ENCODE measurements at places on chromosomes 5 and 9.

DNA sequence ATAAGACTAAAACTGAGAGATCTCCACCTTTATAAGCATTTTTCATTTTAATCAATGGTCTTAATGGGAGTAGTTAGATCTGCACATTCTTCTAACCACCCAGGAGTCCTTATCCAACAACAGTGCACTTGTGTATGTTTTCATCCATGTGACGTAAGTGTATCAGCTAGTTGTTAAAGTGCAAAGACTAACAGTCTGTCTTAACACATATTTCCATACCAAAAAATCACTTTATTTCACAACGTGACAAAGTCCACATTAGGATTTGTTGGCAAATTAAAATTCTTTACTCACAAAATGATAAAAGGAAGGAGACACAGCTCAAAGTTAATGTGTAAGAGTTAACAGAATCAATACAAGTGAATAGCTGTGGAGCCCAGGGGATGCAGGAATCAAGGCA lies 1.9 kb upstream of the SMC2 start:
- no peak for DNase-seq

GRCh38 chr9:20028849-20029231 lies 240.0 kb upstream of the SLC24A2 start:
- DNase-seq, result no peak

DNA sequence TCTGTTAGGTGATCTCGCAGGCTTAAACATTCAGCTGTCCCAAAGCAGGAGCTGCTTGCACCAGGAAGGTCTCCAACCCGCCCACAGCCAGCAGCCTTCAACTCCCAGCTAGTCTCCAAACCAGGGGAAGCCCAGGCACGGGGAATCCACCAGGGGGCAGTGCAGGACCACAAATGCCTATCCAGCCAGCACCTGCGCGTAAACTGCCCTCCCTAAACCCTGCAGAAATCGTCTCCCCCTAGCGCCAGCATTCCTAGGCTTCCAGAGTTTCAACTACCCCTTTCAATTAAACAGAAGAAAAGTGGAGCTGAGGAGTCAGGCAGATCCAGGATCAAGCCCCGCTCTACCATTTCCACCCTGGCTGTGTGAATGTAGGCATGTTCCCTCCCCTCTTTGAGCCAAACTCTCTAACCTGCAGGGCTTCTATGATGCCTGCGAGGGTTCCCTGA lies 72.0 kb downstream of the HRH2 start:
- peak; percentile 82 for DNase-seq

DNA sequence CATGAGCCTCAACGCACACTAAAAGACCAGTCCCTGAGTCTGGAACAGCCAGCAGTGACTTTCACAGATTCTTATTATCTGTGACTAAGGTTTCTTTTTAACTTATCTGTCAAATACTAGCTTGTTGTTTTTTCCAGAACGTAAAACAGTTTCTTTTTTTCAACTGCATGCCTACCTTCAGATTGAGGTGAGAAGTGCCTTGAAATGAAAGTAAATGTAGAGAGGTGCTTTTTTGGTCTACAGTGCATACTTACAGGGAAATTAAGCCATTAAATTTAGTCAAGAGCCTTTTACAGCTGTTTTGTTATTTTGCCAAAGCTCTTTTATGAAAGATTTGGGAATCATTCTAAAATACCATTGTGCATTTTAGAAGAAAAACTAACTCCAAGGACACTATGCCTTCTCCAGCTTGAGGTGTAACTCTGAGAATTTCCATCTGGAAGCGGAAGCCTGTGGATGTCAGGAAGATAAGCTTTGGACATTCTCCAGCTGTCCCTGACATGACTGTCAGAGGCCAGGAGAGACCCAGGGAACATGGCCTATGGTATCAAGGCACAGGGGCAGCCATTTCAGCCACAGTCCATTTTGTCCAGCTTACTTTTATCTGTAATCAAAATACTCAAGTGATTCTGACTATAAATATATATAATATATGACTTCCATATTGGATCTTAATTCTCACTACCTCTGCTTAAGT lies 230.3 kb downstream of the GLIS3 start:
- no peak for DNase-seq

GRCh38 chr5:4518903-4519672 lies 621.0 kb upstream of the ADAMTS16 start:
- DNase-seq, result no peak

DNA sequence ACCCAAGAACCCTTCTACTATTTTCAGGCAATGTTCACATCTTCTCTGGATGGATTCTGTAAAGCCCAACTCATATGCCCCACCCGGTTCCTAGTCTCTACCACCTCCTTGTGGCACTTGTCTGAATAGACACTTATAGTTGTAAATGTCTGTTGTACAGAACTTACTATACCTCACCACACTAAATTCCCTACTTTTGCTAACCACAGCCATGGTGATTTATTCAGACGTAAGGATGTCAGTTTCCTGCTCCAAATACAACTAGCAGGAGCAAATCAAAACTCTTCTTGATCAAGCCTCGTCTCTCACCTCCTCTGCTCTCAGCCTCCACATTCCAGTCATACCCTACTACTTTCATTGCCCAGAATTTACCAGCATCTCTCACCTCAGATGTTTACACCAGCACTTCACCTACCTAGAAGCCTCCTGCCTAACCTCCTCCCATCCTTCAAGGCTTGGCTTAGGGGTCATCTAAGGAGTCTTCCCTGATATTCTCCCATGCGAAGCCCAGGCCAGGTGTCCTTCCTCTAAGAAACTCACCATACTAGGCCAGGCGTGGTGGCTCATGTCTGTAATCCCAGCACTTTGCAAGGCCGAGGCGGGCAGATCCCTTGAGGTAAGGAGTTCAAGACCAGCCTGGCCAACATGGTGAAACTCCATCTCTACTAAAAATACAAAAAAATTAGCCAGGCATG lies 75.5 kb downstream of the MAPKAP1 start:
- peak; percentile 60 for DNase-seq

DNA sequence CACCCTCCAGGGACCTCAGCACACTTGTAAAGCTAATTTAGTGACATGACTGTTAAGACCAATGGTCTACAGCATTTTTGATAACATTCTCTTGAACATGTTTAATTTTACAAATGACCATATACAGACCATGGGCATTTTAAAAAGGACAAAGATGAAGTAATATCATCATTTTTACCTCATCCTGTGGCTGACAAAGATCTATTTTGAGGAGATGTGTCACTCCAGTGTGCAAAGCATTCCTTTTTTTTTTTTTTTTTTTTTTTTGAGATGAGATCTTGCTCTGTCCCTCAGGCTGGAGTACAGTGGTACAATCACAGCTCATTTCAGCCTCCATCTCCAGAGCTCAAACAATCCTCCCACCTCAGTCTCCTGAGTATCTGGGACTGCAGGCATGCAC lies 118.2 kb upstream of the TBC1D2 start:
- peak; percentile 55 for DNase-seq

- no peak for DNase-seq
These were observed 117.6 kb downstream of the PCSK1 start for GRCh38 chr5:96315431-96315830.

DNA sequence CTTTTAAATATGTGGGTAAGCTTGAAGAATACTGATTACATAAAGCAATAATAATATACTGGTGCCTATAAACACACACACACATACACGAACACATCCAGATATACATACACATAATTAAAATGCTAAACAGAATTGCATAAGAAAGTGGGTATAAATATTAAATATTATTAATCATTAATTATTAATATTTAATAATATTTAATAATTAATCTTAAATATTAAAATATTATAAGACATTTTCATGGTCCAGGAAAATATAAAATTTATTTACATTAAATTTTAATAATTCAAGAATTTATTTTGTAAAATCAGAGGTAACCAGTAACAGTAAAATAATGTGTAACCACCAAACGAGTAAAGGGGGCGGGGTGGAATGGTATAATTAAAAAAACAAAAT lies 178.3 kb downstream of the TMEM232 start:
- no peak for DNase-seq

- DNase-seq, result peak; percentile 75
These were observed 73.0 kb upstream of the SLC25A51 start for GRCh38 chr9:37976714-37977477.

GRCh38 chr9:18976221-18976708 lies 56.7 kb downstream of the SAXO1 start:
- DNase-seq, result peak; percentile 14

DNA sequence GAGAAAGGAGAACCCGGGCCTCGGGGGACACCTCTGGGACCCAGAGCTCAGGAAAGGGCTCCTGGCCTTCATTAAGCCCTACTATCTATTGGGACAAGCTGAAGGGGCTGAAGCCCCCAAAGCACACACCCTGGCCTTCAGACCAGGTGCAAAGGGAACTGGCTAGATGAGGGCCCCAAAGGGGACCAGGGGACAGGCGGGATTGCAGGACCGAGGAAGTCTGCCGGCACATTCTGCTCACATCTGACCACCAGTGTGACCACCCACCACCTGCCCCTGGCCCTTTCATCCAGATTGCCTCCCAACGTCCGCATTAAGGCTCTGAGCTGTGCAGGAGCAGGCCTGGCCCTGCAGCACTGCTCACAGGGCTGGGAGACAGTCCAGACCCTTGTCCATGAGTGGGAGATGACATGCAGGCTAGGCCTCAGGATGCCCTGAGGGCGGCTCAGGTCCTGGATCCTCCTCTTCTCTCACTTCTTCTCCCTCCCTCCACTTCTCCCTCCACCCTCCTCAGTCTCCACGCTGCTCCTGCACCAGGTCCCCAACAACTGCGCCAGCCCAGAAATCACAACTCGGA lies 19.2 kb downstream of the PSD2 start:
- DNase-seq, result no peak

- DNase-seq, result no peak
These were observed 1035.3 kb downstream of the CDH12 start for GRCh38 chr5:21817668-21818369.

DNA sequence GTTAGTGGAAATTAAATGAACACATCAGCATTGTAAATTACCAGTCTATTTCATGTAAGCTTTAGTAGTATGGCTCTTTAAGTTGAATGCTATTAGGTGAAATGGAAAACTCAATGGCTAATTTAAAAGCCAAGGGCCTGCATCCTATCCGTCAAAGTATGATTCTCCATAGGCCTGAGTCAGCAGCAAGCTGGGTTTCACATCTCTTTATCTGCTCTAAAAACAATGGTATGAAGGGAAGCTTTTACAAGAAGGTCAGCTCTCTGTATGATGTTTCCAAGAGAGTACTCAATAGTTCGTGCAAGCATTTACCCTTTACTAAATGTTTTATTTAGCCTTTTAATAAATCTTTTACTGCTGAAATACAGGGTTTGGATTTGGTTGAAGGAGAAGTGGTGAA lies 62.8 kb downstream of the MAP1B start:
- DNase-seq, result no peak

- no peak for DNase-seq
These were observed 296.2 kb downstream of the SPATA31D1 start for GRCh38 chr9:82284758-82285157.

GRCh38 chr9:119257592-119257991 lies 111.6 kb downstream of the BRINP1 start:
- DNase-seq, result no peak

GRCh38 chr5:180594311-180595045 lies 3.2 kb upstream of the SCGB3A1 start:
- DNase-seq, result no peak

DNA sequence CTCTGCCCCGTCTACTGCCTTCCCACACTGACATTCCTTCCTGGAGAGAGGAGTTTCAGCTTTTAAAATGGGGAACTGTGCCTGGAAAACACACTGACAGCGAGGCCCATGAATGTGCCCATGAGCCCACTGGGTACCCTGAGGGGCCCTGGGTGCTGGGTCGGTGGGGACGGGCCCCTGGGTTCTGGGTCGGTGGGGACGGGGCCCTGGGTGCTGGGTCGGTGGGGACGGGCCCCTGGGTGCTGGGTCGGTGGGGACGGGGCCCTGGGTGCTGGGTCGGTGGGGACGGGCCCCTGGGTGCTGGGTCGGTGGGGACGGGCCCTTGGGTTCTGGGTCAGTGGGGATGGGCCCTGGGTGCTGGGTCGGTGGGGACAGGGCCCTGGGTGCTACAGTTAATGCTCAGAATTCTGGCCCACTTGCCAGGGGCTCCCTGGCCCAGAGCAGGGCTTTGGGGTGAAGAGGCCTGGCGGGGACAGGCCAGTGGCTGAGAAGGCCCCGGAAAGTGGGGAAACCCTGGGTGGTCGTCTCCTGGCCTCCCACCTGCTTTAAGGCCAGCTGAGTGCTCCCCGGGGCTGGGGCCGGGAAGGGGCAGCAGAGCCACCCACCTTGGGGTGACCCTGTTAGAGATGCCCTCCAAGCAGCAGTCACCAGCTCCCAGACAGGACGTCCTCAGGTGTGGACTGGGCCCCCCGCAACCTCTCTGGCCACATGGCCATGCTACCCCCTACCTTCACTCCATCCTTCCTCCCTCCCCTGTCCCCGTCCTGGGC lies 2.5 kb downstream of the GPSM1 start:
- no peak for DNase-seq

- DNase-seq, result no peak
These were observed 49.1 kb downstream of the SEMA4D start for GRCh38 chr9:89448821-89449220.

GRCh38 chr5:43140286-43140685 lies 19.6 kb downstream of the ZNF131 start:
- peak; percentile 28 for DNase-seq

GRCh38 chr5:26625099-26625498 lies 413.3 kb downstream of the CDH9 start:
- DNase-seq, result no peak

- no peak for DNase-seq
These were observed 448.9 kb upstream of the ZNF462 start for GRCh38 chr9:106414042-106414441.

GRCh38 chr9:21579247-21579671 lies 97.1 kb upstream of the IFNE start:
- DNase-seq, result no peak

- DNase-seq, result no peak
These were observed 4.4 kb downstream of the NSMF start for GRCh38 chr9:137454597-137455358.

GRCh38 chr5:178387061-178387855 lies 154.7 kb upstream of the PHYKPL start:
- no peak for DNase-seq

GRCh38 chr9:113673726-113674125 lies 202.4 kb upstream of the ZNF618 start:
- peak; percentile 83 for DNase-seq

DNA sequence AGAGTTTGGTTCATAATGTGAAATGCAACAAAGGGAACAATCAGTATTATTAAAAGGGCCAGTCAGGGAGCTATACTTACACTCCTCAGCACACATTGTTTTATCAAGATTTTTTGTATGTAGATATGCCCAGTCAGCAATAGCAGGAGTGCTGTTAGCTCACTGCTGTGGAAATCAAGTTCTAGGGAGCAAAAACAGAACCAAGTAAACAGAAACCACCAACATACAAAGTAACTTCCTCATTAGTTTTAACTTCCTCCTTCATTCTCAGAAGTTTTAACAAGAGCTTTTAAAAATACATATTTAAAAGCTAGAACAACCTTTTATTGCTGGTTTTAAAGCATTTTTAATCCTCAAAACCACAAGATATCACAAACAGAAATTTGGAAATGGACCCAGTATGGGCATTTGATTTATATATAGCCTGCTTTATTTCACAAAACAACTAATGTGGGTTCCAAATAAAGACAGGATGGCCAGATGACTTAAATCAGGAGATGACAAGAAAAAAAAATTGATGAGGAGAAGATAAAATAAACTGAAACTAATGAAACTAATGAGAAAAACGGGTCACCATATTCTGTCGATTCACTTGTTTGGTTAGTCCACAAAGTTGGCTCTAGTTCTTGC lies 178.5 kb downstream of the ADAMTS12 start:
- no peak for DNase-seq

- DNase-seq, result no peak
These were observed 5.3 kb upstream of the ARHGEF37 start for GRCh38 chr5:149576021-149576420.
